ENCODE measurements at places on chromosomes 6 and 20. TPM values are rescaled to one million over a fixed set of nuclear protein-coding genes. Genes with fewer than 3 reads are reported as not detected.

COX4I2 gene
- total RNA-seq: not detected

APMAP gene
- 75.3 TPM for total RNA-seq

KCNB1 gene
- 3.0 TPM for total RNA-seq

ASIP gene
- not detected for total RNA-seq

MAS1 gene
- not detected for total RNA-seq

DNA sequence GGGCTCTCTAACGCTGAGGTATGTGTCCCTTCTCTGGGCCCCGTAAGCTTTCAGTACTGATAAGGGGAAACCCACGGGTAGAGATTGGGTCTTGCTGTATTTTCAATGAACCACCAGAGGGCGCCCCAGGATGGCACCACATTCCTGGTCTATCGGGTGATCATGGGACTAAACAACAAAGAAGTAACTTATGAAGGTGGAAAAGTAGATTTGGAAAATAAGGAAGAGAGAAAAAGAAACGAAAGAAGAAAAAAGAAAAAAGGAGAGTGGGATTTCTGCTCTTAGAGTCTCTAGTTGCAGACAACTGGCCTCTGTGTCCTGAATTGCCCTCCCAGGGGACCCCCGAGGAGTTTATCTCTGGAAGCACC, 93.8 kb downstream of the GMPR start:
- peak; percentile 77 for DNase-seq
- peaks cover 29% of the 10 kb centered on the region for H3K4me1 ChIP-seq
- no peak overlapping the region for H3K27ac ChIP-seq
- no peaks in the 10 kb centered on the region for H3K27me3 ChIP-seq

DNA sequence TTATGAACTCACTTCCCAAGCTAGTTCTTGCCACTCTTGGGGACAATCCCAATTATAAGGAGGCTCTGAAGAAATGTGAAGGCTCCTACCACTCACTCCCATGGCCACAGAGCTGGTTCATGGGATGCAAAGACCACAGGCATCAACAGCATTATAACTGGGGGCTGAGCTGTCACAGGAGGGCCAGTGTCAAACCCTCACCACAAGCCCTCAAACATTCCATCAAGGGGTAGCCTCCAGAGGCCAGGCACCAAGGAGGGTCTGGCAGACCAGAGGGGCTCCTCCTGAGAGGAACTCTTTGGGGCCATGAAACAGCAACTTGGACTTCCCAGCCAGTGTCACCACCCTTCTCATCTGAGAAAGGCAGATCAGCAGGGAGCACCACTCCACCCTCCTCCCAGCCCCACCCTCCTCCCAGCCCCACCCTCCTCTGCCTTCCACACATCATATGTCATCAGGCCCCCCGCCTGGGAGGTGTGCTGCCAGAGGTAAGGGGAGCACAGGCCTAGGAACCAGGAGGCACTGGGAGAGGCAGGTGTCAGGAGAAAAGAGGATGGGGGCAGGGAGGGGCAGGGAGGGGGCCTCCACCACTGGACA, 1.2 kb upstream of the TSPO2 start:
- peak overlapping the region; percentile 85 for H3K27ac ChIP-seq
- H3K4me3 ChIP-seq: no peak overlapping the region
- H3K27me3 ChIP-seq: no peaks in the 10 kb centered on the region
- DNase-seq: no peak

GRCh38 chr6:90820436-90820835, 233.6 kb upstream of the MAP3K7 start:
- H3K27ac ChIP-seq: no peak overlapping the region
- peak; percentile 20 for DNase-seq
- no peaks in the 10 kb centered on the region for H3K36me3 ChIP-seq

DNA sequence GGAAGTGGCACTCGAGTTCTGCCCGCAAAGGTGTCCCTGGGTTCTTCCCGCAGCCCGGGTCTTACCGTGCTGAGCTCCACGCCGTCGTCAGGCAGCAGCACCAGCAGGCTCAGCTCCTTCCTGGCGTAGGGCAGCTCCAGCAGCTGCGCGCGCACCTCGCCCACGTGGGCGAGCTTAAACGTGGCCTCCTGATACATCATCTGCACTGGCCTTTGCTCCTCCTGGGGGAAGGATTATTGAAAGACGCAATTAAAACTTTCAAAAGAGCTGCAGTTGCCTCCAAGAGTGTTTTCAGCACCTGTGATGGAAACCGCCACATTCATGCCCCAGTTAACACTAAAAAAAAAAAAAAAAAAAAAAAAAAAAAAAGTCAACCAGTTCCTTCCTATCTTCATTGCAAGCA, 11.3 kb downstream of the SERPINB9 start:
- peaks cover 79% of the 10 kb centered on the region for H3K27me3 ChIP-seq
- H3K4me1 ChIP-seq: no peaks in the 10 kb centered on the region
- no peak for DNase-seq
- no peaks in the 10 kb centered on the region for H3K36me3 ChIP-seq
- H3K27ac ChIP-seq: no peak overlapping the region

- peaks cover 22% of the 10 kb centered on the region for H3K4me1 ChIP-seq
- no peak overlapping the region for H3K4me3 ChIP-seq
- no peaks in the 10 kb centered on the region for H3K27me3 ChIP-seq
Measured at GRCh38 chr6:3872370-3872854, 23.2 kb downstream of the FAM50B start.

- peaks cover 7% of the 10 kb centered on the region for H3K36me3 ChIP-seq
- H3K27me3 ChIP-seq: no peaks in the 10 kb centered on the region
- peaks cover 6% of the 10 kb centered on the region for H3K4me1 ChIP-seq
- peak overlapping the region; percentile 81 for H3K27ac ChIP-seq
- DNase-seq: no peak
Measured at GRCh38 chr6:141482796-141483597, 649.7 kb upstream of the GJE1 start.

GRCh38 chr6:2959909-2960719, 11.3 kb downstream of the SERPINB6 start:
- H3K27me3 ChIP-seq: no peaks in the 10 kb centered on the region
- no peak overlapping the region for H3K4me3 ChIP-seq
- no peak for DNase-seq
- H3K4me1 ChIP-seq: no peaks in the 10 kb centered on the region

- H3K4me3 ChIP-seq: no peak overlapping the region
- H3K27ac ChIP-seq: no peak overlapping the region
- H3K36me3 ChIP-seq: no peaks in the 10 kb centered on the region
- DNase-seq: no peak
Measured at GRCh38 chr6:146957181-146958093, 246.8 kb upstream of the STXBP5 start.

Measured in MCF 10A (cell line).